Stimulated activated CD8-positive, alpha-beta memory T cell treated with anti-CD3 and anti-CD28 coated beads, Interleukin-15, amount 100 ng/mL, for 48 hours (primary cell): ENCODE measurements at places on chromosomes 4 and X.

DNA sequence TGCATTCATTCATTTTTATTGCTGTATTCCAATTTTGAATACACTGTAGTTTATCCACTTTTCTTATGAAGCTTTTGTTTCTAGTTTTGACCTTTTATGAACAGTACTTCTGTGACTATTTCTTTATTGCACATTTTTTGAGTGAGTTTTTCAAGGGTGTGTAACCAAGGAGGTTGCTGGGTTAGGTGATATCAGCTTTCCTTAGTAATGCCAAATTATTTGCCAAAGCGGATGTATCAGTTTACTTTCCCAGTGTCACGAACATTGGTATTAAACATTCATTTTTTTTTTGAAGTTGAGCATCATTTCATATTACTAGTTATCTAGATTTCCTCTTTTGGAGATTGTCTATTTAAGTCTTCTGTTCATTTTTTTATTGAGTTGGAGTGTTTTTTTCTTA is 32.9 kb downstream of the STIM2 start:
- DNase-seq, result no peak

DNA sequence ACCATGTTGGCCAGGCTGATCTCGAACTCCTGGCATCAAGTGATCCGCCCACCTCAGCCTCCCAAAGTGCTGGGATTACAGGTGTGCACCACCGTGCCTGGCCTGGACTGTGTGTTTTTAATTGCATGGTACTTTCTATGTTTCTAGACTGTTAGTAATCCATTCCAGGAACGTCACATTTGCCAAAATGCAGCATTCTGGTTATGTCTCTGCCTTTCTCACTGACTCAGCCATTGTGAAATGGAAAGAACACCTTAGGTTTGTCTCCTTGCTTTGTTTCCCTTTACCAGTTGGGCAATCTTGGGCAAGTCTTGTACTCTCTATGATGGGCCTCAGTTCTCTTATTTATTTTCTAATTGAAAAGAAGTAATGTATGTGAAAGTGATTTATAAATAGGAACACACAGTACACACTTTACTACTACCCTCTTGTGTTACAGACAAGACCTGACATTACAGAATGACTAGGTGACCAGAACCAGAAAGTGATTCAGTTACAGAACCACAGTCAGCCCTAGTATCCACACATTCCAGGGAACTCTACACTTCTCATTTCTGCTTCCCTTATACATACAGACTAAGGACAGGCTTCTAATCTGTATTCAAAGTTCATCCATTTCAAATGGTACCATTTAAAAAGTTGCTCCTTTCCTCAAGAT is 187.1 kb downstream of the MGST2 start:
- no peak for DNase-seq

DNA sequence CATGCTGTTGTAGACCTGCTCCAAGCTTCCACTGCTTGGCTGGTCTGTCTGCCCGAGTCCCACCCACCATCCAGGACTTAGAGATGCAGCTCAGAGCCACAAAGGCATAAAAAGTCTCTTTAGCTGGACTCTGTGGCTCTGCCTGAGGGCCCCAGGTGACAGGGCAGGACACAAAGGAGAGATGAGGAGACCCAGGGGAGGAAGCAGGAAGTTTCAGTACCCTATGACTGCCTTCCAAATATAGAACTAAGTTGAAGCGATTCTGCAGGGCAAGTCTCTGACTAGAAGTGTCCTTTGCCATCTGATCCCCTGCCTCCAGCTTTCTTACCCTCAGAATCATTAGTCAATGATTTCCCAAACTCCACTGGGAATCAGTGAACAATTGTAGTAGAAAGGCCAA is 11.2 kb upstream of the CXCR3 start:
- DNase-seq, result no peak

DNA sequence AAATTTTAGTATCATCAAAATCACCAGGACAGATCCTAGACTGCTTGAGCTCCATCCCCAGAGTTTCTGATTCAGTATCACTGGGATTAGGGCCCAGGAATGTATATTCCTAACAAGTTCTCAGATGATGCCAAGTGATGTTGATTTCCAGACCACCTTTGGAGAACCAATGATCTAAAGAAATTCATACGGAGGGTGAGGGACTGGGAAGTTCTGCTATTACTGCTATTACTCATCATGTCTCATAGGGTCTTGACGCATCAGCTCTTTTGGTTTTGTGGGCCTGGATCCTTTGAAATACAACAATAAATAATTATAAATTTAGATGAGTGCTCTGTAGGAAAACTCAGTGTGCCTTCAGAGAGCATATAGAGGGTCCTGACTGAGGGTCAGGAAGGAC is 59.8 kb upstream of the LGI2 start:
- no peak for DNase-seq

GRCh38 chrX:79036157-79036880 is 91.1 kb downstream of the P2RY10 start:
- no peak for DNase-seq

GRCh38 chrX:124435616-124436015 is 89.3 kb downstream of the SH2D1A start:
- DNase-seq, result no peak

GRCh38 chr4:140857111-140857510 is 100.9 kb upstream of the TBC1D9 start:
- DNase-seq, result no peak

GRCh38 chrX:101368800-101369199 is 17.2 kb downstream of the BTK start:
- DNase-seq, result no peak

DNA sequence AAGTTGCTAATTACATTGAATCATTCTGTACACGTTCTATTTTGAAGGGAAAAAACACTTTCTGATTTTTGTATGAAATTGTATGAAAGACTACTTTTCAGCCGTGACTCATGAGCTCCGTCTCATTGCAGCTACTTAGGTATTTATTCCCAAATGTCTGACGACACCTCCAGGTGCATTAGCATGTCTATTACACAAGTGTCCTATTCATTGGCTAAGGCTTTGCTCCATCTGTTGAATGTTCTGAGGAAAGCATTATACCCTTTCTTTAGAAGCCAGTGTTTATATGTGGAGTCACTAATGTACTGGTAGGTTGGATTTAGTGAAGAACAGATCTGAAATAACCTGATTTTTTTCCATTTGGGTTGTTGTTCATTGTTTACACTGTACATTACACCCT is 51.8 kb downstream of the MAP7D3 start:
- DNase-seq, result no peak

GRCh38 chr4:8084712-8085490 is 73.7 kb downstream of the ABLIM2 start:
- DNase-seq, result no peak

DNA sequence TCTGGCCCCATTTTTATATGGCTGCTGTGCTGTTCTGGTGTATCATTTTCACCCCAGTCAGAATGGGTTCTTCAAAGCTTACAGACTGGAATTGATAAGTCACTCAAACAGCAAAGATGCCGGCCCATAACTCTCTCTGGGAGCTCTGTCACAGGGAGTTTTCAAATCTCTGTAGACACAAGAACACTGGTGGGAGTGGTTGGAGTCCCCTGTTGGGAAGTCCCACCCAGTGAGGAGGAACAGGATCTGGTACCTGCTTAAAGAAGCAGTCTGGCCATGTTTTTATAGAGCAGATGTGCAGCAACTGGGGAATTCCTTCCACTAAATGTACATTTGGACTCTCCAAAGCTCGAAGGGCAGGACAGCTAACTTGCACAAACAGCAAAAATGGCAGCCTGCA is 69.3 kb upstream of the UGT2B7 start:
- DNase-seq, result no peak

DNA sequence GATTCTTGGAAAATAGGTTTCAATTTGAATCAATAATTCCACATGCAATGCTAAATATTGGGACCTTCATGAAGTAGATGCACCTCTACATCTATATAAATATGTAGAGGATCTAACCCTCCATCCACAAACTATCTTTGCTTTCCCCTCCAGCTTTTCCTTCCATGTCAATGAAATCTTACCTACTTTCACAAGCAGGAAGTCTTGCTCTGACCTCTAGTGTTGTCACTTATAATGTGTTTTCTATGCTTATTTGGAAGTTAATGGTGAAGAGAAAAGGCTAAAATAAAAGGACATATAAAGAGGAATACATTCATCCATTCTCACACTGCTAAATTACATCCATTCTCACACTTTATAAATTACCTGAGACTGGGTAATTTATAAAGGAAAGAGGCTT is 472.7 kb upstream of the DIAPH2 start:
- DNase-seq, result no peak

DNA sequence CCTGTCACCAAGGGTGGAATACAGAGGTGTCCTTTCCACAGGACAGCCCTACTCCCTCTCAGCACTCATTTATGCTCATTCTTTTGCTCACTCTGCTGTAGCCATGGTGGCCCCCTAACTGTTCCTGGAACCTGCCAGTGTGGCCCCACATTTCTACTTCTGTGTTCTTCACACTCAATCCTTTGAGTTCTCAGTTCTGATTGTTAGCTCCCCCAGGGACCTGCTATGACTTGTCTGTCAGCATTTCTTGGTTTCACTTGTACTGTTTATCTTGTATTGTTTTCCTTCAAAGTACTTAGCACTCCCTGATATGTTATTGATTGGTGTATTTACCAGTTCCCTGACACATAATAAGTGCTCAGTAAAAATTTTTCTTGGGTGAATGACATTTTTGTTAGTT is 14.9 kb downstream of the VBP1 start:
- no peak for DNase-seq
